ENCODE measurements at places on chromosomes 1 and 21.

DNA sequence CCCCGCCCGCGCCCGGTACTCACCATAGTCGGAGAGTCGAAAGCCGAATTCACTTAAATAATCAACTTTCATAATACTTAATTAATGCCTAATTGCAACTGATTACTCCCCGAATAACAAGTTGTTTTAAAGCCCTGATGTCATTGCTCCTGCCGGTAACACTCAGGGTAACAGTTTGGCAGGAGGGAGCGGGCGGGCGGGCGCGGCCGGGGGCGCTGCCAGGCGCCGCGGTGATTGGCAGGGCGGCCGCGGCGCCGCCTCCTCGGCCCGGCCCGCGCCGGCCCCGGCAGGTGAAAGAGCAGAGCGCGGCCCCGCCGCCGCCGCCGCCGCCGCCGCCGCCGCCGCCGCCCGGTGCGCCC lies 102.2 kb downstream of the CASZ1 start:
- peak; percentile 76 for DNase-seq

- DNase-seq: no peak
Observed at GRCh38 chr1:172381946-172382345, 38.5 kb upstream of the C1orf105 start.

- DNase-seq: no peak
Observed at GRCh38 chr1:224044420-224044819, 69.5 kb upstream of the FBXO28 start.

DNA sequence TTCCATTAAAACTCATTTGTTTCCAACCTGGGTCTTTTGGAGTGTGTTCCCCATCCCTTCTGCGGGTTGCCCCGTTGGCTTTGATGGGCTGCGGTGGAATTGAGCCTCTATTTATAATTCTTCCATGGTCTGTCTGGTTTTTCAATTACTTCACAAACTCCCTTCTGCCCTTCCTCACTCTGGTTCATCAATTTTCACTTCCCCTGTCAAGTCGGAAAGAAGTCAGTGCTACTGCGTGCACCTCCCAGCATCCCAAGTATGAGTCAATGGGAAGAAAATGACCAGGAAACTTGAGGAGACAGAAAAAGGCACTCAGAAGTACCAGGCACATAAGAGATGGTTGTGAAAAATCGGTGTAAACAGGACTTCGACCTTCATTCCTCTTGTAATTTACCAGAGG lies 126.2 kb downstream of the KAZN start:
- DNase-seq: no peak

GRCh38 chr1:242435200-242435599 lies 89.3 kb downstream of the PLD5 start:
- DNase-seq: no peak

- no peak for DNase-seq
Observed at GRCh38 chr1:31669786-31670592, 25.3 kb upstream of the PEF1 start.

DNA sequence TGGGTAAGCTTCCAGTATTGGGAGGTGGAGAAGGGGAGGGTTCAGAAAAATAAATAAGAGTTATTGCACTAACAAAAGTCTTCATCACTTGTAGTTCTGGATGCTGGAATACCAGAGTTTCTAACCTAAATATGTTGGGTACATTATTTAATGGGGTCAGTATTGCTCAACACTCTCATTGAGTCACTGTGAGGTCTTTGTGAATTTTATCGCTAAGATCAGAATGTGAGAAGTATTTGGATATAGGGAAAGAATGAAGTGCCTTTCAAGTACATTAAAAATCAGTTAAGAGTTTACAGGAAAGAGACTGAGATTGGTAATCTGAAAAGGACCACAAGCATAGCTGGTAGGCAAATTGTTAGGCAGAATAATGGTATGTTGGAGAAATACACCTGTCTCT lies 8.8 kb downstream of the SNRPE start:
- DNase-seq: no peak

DNA sequence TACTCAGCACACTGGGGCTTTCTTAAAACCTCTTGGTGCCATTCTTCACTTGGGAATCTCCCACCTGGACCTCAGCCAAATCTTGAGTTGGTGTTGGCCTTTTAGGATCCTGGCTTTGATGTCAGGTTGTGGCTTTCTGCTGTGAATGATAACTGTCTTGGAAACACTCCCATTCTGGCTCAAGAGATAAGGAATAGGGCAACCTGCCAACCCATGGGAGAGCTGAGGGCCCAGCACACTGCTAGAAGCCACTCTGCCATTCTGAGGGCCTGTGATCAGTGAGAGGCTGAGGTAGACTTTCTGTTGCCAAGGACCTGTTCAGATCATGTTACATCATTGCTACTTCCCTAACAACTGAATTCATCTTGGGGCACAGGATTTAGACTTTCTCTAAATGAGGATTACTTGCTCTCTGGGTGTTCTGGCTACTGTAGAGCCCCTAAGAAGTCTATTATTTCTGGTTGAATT lies 45.8 kb downstream of the TTC39A start:
- no peak for DNase-seq

Data from NCI-H1930 (cell line).